Esophagus muscularis mucosa (tissue), 4 donors: ENCODE measurements at places on chromosomes 6 and 20. TPM values are rescaled to one million over a fixed set of nuclear protein-coding genes. Genes with fewer than 3 reads are reported as not detected.

The SLC24A3 gene
- 4.6 TPM for total RNA-seq

The PPP1R16B gene
- total RNA-seq, result 8.4 TPM

The SLC22A23 gene
- total RNA-seq, result 10.4 TPM

The CTAGE9 gene
- not detected for total RNA-seq

The OPN5 gene
- total RNA-seq, result not detected

The DEFB132 gene
- total RNA-seq, result not detected

The UBE2V1 gene
- total RNA-seq, result 81.8 TPM

The DEF6 gene
- 2.5 TPM for total RNA-seq
